ENCODE measurements at places on chromosomes 7 and 10.

GRCh38 chr7:44124822-44125202, 1.5 kb upstream of the POLD2 start:
- DNase-seq, result no peak

- no peak for DNase-seq
Measured at GRCh38 chr10:98296524-98296923, 28.5 kb upstream of the LOXL4 start.

GRCh38 chr7:151645311-151645710, 125.6 kb upstream of the RHEB start:
- DNase-seq, result no peak

GRCh38 chr7:3194501-3195141, 106.4 kb upstream of the SDK1 start:
- DNase-seq, result no peak

- no peak for DNase-seq
Measured at GRCh38 chr10:105148456-105148855, 507.4 kb downstream of the SORCS3 start.

DNA sequence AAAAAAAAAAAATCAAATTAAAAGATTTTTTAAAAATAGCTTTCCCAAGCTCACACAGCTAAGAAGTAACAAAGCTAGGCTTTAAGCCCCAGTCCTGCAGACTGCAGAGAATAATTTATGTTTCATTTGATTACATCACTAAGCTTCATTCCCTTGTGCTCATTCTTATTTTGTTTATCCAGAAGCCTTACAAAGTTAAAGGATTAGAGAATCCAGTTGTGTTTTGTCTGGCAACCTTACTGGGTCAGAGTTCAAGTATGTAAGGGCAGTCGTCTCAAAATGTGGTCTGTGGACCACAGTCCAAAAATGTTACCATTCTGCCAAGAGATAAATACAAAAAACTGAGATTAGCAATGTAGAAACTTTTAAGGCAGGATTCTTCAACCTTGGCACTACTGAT, 32.1 kb upstream of the EZH2 start:
- DNase-seq, result no peak

GRCh38 chr7:87337331-87337730, 8.1 kb upstream of the CROT start:
- DNase-seq, result peak; percentile 42

DNA sequence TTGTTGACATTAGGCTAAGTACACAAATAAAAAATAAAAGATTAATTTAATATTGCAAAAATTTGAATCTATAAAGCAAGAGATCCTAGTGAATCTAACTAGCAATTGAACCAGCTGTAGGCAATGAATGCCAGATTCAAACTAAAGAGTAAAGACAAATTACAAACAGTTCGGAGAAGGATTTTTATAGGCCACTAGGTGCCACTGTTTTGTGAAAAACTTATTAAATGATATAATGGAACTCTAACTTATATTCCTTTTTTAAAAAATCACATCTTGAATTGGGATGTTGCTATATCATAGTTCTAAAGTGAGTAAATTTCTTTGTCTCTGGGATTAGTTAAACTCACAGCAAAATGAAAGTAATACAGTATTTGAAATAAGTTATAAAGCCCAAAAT, 39.1 kb upstream of the GNAI1 start:
- DNase-seq, result no peak

- DNase-seq, result no peak
Measured at GRCh38 chr7:133650069-133650468, 397.2 kb downstream of the EXOC4 start.

DNA sequence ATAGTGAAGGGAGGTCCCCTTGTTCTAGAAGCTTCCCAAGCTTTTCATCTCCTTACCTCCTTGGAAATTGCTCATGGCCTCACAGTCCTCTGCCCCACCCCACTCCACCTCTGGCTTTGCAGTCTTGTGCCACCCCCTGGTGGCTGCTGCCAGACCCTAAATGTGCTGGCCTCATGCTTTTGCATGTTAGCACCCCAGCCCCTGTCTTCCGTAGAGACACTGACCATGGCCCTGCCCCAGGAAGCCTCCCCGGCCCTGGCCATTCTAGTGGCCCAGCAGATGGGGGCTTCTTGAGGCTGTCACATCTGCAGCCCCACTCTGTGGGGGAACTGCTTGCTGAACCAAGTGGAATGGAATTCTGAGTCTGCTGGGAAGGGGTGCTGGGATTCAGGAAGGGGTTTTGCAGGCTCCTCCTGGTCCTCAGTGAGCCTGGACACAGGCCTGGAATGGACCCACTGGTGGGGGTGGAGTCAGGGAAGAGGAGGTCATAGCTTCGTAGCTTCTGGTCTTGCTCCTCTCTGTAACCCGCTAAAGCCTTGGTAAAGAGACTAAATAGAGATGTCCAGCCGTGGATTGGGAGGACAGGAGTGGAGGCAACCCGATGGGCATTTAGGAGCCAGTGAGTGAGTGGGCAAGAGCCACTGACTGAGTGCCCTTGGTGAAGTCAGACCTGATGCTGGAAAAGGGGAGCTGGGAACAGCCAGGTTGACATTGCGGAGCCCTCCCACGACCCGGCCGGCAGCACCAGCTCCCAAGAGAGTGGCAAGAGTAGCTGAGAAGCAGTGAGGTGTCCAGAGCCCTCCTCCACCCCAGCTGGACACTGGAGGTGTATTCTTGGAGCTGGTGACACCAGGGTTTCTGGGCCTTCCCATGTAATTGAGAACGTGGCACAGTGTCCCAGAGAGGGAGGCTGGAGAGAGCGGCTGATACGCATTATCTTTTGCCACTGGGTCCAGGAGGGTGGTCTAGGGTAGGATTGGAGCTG, 20.9 kb downstream of the RAMP3 start:
- no peak for DNase-seq

- peak; percentile 33 for DNase-seq
Measured at GRCh38 chr7:95472581-95473161, 13.1 kb upstream of the ASB4 start.

DNA sequence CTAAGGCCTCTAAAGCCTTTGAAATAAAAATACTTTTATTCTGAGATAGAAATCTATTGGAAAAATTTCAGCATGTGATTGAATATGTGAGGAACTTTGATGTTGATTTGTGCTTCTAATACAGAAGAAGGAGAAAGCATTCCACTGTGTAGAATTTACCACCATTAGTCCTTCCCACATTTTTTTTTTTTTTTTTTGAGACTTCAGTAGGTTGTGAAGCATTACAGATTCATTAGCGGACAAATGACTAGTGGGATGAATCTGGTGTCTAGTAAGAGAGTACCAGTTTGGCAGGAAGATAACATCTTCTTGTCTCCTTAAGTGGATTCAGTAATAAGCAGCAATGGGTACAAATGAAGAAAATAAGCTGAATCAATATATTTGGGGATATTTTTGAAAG, 95.5 kb downstream of the ANKRD30A start:
- DNase-seq, result no peak

GRCh38 chr7:7732621-7733281, 14.3 kb upstream of the RPA3 start:
- no peak for DNase-seq

- DNase-seq, result no peak
Measured at GRCh38 chr7:87507446-87507845, 32.0 kb upstream of the ABCB4 start.
